OCI-M1 (cell line): ENCODE measurements at places on chromosomes 6 and 20.

DNA sequence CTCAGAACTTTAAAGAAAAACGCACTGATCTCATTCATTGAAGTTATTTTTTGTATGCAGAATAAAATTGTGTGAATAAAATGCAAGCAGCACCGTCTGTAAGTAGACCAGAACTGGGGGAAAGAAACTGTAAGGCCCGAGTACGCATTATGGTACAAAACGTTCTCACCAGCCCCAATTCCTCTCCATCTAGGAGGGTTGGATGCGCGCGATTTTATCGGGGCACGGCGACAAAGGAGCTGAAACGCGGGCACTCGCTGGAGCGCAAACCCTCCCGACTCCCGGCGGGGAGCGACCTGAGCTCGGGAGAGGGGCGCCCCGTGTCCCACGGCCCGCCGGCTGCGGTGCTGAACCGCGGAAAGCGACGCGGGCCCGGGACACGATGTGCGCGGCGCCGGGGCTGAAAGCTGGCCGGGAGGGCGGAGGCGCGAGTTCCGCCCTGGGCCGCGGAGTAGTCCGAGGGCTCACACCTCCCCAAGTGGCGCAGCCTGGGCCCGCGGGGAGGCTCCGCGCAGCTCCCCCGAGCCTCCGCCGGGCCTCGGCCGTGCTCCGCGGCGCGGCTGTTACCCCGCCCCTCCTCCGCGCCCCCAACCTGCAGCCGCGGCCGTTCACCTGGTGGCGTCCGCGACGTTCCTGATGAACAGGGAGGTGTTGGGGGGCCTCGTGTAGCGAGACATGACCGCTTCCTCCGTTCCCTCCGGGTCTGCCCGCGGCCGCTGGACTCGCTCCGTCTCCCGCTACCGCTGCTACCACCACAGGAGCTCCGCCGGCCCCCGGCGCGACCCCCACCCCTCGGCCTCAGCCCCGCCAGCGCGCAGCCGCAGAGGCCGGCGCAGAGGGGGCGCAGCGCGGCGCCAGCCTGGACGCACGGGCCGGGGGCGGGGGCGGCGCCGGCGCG, at the start of gene SRSF12:
TSS of gene SRSF12 (minus strand) at position 861 of the 898 bp plus-strand sequence. CDS start at position 677, 184 bp downstream.
- DNase-seq = no peak

- no peak for DNase-seq
Observed at GRCh38 chr20:48562586-48563116, 265.1 kb downstream of the PREX1 start.

GRCh38 chr6:167470836-167471547, 146.1 kb downstream of the TTLL2 start:
- DNase-seq = no peak

- DNase-seq = no peak
Observed at GRCh38 chr20:45049438-45049837, 51.5 kb downstream of the KCNS1 start.

- DNase-seq = no peak
Observed at GRCh38 chr20:57399587-57400155, 8.5 kb downstream of the RBM38 start.

DNA sequence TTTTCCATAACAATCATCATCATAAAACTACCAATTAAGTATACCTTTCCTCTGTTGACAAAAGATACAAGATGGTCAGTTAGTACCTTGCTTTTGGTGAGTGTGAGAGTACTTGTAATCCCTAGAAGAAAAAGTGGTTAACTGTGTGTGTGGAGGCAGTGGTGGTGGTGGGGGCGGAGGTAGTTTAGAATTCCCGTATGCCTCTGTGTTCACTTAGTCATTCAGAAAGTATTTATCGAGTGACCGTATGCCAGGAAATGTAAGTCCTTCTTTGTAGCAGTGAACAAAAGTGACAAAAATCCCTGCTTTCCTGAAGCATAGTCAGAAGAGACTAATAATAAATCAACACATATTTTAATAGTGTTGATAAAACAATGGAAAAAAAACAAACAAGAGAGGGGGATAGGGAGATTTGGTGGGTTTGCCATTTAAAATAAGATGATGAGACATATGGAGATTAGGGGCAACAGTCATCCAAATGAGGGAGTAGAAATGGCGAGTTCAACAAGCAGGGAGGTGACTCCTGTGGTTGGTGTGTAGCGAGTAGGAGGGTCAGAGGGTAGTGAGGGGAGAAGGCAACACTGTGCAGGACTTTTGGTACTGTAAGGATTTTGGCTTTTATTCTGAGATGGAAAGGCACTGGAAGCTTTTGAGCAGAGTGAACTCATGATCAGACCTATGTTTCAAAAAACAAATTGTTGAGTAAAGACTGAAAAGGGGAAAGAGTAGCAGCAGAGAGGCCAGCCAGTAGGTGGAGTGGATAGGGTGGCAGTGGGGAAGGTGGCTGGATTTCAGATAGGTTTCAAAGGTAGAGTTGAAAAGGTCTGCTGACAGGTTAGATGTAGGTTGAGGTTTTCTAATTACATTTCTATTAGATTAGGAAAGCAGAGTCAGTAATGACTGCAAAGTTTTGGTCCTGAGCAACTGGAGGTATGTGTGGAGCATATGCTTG, 40.3 kb upstream of the SIM1 start:
- no peak for DNase-seq

GRCh38 chr20:46174469-46175126, 56.5 kb downstream of the CD40 start:
- DNase-seq = peak; percentile 49

DNA sequence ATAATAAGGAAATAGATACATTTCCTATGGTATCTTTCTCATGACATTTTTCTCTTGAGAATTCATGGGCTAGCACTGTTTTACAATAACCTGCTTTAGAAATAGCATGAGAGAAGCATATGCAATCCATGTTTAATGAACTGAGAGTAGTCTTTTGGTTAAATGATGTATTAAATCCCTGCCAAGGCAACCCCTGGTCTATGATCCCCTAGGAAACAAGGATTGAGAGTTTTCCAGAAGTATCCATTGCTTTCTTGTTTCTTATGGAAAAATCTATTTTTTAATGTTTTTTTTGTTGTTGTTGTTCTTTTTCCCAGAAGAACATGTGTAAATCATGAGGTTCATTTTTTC, 390.5 kb upstream of the HSF2 start:
- DNase-seq = no peak

DNA sequence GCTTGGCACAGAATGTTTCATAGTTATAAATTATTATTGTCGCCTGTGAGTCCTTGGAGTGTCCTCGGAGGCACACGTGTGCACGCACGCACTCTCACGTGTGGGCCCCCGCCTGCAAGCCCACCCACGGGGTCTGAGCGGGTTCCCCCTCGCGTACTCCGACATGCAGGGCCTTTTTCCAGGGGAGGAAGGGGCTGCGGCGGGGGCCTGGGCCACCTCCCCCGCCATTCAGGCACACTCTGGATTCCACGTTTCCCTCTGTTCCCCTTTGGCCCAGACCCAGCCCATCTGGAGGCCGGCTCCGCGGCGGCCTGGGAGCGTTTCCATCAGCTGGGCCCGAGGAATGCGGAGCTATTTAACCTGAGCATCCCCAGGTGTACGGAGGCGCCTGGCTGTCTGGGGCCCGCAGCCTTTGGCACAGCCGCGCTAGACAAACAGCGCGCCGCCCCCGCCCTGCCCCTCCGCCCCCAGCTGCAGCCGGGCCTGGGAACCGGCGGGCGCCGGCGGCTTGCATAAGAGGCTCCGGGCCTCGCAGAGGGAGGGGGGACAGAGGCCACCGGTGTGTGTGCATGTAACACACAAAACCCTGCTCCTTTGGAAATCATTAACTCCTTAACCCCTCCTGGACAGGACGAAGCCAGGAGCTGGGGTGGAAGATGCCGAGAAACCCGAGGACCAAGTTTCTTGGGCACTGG, 3.3 kb downstream of the ID1 start:
- no peak for DNase-seq

- DNase-seq = no peak
Observed at GRCh38 chr20:57402206-57403125, 11.3 kb downstream of the RBM38 start.

DNA sequence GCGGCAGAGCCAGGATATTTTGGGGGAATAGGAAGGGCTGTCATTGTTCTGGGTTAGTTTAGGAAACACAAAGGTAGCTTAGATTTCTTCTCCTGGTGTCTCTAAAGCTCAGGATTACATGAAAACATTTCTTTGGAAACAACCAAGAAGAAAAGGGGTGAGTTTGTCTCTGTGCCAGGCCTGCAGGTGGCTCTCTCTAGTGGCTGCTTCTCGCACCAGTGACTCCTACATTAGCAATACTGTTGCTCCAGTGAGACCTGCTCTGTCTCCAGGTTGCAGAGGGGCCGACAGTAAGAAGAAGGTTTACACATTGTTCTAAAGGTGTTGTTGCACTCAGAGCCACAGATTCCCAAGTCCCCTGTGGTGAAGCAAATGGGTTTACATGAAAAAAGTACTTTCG, 104.6 kb upstream of the GLP1R start:
- DNase-seq = no peak

GRCh38 chr6:33297956-33298772, 578 bp downstream of the RGL2 start:
- peak; percentile 85 for DNase-seq

DNA sequence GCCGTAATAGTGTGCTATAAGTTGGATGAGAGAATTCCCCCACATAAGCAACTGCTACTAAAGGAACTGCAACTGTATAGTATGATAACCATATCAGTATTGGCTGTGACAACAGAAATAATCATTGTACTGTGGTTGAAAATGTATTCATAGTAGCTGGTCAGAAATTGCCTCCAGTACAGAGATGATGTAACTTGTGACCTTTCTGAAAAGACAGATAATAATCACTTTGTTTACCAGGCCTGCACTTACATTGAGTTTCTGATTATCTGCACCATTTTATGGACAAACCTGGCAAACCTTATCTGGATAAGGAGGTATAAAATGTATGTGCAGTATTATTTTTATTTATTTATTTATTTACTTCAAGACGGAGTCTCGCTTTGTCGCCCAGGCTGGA, 19.0 kb downstream of the CFAP206 start:
- DNase-seq = peak; percentile 38

DNA sequence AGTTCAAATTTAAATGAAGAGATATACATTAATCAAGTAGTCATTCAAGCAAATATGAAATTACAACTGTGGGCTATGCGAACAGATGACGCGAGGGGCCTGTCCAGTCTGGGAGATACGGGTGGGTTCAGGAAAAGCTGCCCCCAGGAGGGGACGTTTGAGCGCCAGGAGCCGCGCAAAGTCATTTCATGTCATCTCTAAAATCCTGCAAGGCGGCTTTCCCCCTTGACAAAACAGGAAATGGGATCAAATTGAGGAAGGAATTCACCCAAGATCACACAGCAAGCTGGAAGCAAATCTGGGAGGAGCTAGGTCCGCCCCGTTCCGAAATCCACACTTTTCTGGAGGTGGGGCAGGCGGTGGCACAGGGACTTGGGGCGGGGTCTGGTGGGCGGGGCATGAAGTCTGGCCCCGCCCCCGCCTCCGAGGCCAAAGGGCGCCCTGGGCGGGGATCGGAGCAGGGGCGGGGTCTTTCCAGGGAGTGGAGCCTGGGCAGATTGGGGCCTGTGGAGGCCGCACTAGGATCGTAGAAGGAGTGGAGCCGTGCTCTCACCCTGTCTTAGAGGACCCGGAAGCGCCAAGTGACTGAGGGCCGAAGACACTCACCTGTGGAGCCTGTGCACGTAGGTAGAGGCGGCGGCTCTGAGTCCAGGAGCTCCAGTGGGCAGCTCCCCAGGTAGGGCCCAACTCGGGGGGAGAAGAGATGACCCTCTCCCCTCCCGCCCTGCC, at the start of gene LPIN3:
TSS of gene LPIN3 (plus strand) at position 495 of the 729 bp plus-strand sequence. CDS start 4,983 bp downstream, outside the sequence.
- peak; percentile 96 for DNase-seq

- DNase-seq = no peak
Observed at GRCh38 chr20:4853757-4854560, 132.2 kb downstream of the PRND start.

DNA sequence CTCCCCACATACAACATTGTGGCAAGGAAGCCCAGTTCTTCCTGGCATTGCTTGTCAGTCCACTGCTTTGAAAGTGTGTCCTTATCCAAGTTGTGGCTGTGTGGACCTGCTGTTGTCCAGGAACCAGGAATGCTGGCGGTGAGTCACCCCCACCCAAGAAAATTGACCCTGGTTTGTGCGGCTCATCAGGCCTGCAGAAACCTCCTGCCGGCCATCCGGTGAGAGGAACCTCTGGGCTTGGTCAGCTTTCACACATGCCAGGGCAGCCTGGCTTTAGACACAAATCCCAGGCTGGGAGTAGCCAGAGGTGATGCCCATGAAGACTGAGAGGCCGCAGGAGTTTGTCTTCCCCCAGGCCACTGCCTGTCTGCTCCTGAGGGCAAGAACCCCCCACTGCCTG, 223.6 kb downstream of the TTLL2 start:
- no peak for DNase-seq

- DNase-seq = no peak
Observed at GRCh38 chr20:60113024-60113724, 155.0 kb downstream of the CDH26 start.

GRCh38 chr20:41150664-41151063, 13.3 kb downstream of the PLCG1 start:
- peak; percentile 47 for DNase-seq

DNA sequence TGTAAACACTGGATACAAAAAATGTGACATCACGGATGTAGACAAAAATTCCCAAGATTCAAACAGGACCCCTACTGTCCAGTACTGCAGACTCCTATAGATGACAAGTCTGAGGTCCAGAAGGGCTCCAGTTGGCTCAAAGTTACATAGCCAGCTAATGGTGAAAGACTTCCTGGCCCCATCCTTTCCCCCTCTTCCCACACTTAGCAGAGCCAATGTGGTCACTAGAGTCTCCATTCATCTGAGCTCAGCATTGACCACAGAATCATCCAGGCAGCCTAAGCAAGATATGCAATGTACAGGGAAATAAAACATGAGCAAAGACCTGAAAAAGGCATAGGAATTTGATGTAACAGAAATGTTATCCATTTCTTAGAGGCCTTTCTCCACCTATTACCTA, 180.5 kb downstream of the ADAT2 start:
- no peak for DNase-seq

GRCh38 chr20:45128099-45128498, 3.8 kb upstream of the WFDC12 start:
- DNase-seq = no peak

DNA sequence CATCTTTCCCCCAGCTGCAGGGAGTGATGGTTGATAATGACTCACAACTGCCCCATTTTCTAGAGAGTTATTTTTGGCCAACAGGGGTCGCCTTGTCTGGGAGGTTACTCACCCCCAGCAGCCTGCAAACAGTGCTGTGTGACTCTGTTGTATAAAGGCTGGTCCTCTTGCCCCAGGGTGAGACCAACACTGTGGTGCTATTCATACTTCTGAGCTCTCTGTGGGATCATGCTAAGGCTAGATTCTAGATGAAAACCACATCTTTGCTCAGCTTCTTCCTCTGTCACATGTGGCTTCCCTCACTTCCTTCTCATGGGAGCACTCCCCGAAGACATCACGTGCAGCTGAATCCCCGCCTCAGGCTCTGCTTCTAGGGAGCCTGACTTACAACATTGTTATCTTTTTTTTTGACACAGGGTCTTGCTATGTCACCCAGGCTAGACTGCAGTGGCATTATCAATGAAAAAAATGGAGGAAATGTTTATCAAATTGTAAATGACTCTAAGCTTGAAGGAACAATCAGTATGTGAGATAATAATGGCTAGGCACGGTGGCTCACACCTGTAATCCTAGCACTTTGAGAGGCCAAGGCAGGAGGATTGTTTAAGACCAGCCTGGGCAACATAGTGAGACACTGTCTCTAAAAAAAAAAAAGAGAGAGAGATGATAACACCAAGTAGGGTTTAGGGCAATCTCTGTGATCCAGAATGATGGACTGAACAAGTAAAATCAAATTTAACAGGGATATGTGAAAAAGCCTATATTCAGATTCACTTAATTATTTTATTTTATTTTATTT, 55.7 kb upstream of the SLC23A2 start:
- DNase-seq = peak; percentile 95

- DNase-seq = no peak
Observed at GRCh38 chr6:16736856-16737775, 24.1 kb downstream of the ATXN1 start.
